CD14-positive monocyte (primary cell): ENCODE measurements at places on chromosomes 3 and 15. TPM values are rescaled to one million over a fixed set of nuclear protein-coding genes. Genes with fewer than 3 reads are reported as not detected.

DNA sequence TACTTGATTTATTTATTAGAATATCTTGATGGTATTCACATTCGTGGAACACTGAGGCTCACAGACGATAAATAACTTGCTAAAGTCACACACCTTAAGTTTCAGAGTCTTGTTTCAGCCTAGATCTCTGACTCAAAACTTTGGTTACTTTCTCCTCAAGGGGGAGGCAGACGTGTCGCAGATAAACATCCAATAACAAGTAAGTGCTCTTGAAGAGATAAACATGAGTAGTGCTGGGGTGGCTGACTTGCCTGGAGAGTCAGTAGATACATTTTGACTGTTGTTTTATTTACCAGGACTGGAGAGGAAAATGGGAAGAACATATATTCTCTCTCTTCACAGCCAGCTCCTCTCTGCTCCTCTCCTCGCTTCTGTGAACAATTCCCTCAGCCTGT is 31.3 kb downstream of the FBXO45 start:
- no peak for DNase-seq

DNA sequence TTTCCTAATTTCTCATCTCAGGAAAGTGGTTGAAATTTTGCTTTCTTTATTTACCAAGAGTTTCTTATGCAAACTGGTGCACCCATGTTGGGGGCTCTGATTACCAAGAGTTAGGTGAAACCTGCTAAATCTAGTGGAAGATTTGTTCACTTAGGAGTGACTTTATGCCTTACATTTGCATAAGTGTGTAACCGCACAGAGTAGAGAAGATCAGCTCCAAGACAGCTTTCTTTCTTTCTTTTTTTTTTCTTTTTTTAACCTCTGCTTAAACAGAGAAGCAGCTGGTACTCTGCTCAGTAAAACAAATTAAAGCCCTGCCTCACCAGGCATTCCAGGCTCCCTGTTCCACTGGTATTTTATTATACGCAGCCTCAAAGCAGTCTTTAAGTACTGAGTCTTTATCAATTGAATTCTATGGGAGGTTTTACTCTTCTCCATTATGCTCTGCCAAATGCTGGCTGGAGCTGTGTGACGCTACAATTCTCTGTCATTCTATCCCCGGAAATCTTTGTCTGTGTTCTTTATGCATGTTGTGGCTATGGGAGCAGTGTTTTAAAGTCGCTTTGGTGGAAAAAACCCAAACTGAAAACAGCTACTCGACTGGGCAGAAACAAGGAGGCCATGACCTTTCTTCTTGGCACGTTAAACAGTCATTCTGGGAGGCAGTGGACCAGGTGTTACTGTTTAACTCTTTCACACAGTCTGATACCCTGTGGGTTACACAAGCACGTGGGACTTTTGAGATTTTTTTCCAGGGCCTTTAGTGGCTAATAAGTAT is 55.2 kb upstream of the GBE1 start:
- DNase-seq, result no peak

GRCh38 chr3:57942388-57942787 is 65.8 kb upstream of the FLNB start:
- no peak for DNase-seq

Gene MESP1
- polyA plus RNA-seq, result 0.06 TPM

Gene HGD
- polyA plus RNA-seq, result 0.38 TPM
